ENCODE measurements at places on chromosomes 7 and 10.

DNA sequence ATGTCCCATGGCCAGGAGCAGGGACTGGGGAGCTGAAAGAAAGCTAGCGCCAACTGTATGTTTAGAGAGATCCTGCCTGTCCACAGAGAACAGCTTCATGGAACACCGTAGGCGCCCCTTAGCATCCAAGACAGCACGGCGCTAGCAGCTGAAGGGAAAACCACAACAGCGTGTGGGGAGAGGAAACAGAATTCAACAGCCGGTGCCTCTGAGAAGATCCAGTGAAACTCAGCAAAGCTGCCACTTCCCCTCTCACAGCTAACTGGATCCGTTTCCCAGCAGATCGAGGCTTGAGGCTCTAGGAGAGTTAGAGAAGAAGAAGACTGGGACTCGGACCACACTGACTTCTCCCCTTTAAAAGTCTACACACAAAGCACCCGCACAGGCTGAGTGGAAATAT lies 145.0 kb downstream of the MAD1L1 start:
- no peak for ATAC-seq

- ATAC-seq, result peak; percentile 53
Measured at GRCh38 chr10:102660888-102661657, 16.8 kb downstream of the TRIM8 start.

GRCh38 chr10:92239151-92239599 lies 51.7 kb downstream of the CPEB3 start:
- ATAC-seq, result no peak

GRCh38 chr7:21972397-21972784 lies 26.7 kb upstream of the CDCA7L start:
- no peak for ATAC-seq

DNA sequence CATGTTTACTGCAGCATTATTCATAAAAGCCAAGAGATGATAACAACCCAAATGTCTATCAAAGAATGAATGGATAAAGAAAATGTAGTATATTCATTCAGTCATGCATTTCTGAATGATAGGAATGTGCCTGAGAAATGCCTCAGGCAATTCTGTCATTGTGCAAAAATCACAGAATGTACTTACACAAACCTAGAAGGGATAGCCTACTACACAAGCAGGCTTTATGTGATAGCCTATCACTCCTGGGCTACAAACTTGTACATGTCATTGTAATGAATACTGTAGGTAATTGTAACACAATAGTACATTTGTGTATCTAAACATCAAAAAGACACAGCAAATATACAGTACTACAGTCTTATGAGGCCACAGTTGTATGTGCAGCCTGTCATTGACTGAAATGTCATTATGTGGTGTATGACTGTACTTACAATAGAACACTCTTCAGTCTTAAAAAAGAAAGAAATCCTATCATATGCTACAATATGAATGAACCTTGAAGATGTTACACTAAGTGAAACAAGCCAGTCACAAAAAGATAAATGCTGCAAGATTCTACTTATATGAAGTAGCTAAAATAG lies 141.8 kb upstream of the GPR22 start:
- ATAC-seq, result peak; percentile 18

- ATAC-seq, result peak; percentile 11
Measured at GRCh38 chr10:71516890-71517289, 120.2 kb downstream of the CDH23 start.

GRCh38 chr7:77258593-77258992 lies 59.0 kb upstream of the FGL2 start:
- no peak for ATAC-seq

DNA sequence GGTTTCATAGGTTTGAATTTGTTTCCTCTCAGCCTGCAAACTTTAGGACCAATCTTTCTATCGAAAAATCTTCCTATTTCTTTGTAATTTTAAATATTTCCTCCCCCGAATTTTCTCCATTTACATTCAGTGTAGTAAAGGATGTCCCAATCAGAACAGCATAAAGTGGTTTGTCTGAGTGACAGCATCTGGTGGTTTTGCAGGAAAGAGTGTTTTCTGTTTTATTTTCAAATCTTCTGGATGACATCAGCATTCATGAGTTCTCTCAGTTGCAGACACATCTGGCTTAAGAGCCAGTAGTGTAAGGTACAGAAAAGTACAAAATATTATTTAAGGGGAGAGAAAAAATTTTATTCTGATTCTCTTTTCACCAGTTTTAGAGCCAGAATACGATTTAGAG lies 634.8 kb downstream of the PHTF2 start:
- no peak for ATAC-seq

GRCh38 chr10:126474031-126474430 lies 85.8 kb upstream of the ADAM12 start:
- no peak for ATAC-seq
